ENCODE measurements at places on chromosomes 2 and 18.

- no peak for DNase-seq
- no peak overlapping the region for H3K4me3 ChIP-seq
- H3K27ac ChIP-seq = no peak overlapping the region
- H3K27me3 ChIP-seq = no peaks in the 10 kb centered on the region
These were observed 13.8 kb downstream of the FANCL start for GRCh38 chr2:58227171-58227917.

GRCh38 chr2:75063906-75064305 is 105.5 kb downstream of the POLE4 start:
- no peak overlapping the region for H3K27ac ChIP-seq
- H3K36me3 ChIP-seq = no peaks in the 10 kb centered on the region
- H3K27me3 ChIP-seq = no peaks in the 10 kb centered on the region

GRCh38 chr2:101614127-101614759 is 83.3 kb upstream of the MAP4K4 start:
- H3K4me1 ChIP-seq = peaks cover 13% of the 10 kb centered on the region
- no peak overlapping the region for H3K4me3 ChIP-seq
- H3K27ac ChIP-seq = no peak overlapping the region
- DNase-seq = no peak

- DNase-seq = no peak
- H3K27me3 ChIP-seq = no peaks in the 10 kb centered on the region
- H3K27ac ChIP-seq = no peak overlapping the region
- H3K4me3 ChIP-seq = no peak overlapping the region
- H3K36me3 ChIP-seq = no peaks in the 10 kb centered on the region
- H3K4me1 ChIP-seq = peaks cover 4% of the 10 kb centered on the region
These were observed 88.1 kb upstream of the SEC11C start for GRCh38 chr18:59051470-59052165.

- no peaks in the 10 kb centered on the region for H3K36me3 ChIP-seq
- no peak overlapping the region for H3K4me3 ChIP-seq
- H3K27ac ChIP-seq = no peak overlapping the region
- no peak for DNase-seq
These were observed 24.2 kb downstream of the PRPF40A start for GRCh38 chr2:152693033-152693432.

- H3K27ac ChIP-seq = no peak overlapping the region
- no peaks in the 10 kb centered on the region for H3K27me3 ChIP-seq
- DNase-seq = no peak
- no peaks in the 10 kb centered on the region for H3K4me1 ChIP-seq
- H3K36me3 ChIP-seq = no peaks in the 10 kb centered on the region
These were observed 553.9 kb downstream of the TNS1 start for GRCh38 chr2:217448860-217449259.

DNA sequence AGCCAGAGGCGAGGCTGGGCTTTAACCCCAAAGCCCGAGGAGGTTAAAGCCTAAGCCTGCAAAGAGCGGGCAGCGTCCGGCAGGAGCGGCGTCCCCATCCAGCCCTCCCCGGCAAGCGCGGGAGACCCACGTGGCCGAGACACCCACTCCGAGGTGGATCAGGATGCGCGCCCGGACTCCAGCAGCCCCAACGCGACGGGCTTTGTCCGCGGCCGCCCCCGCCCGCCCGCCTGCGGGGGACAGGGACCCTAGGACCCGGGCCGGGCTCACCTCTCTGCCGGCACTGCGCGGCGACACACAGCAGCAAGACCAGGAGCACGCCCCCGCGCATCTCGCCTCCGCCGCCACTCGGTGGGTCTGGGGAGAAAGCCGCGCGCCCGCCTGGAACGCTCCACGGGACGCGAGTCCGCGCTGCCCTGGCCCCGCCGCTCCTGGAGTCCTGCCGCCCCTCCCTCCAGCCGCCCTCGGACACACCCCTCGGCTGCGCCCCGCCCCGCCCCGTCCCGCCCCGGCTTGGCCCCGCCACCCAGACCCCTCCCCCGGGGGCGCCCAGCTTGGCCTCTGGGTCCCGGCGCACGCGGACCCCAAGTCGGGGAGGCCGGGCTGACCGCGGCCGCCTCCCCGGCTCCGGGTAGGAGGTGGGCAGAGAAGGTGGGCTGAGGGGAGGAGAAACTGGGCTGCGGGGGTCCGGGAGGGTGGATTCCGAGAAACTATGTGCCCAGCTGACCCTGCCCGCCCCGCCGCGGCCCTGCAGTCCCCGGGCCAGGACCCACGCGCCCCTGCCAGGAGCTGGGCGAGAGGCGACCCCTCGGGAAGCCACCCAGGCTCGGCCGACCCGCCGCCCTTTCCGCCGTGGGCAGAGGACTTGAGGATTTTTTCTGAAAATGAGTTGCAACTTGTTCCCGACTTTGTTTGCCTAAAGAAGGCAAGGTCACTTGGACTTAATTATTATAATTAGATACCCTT is at the start of gene LAMA1:
Gene LAMA1, minus strand, starts transcription at position 408 of the 966 bp plus-strand sequence. Its CDS starts 77 bp downstream, at position 331.
- H3K27ac ChIP-seq = no peak within 1 kb of the TSS
- peaks cover 8% of the 10 kb centered on the region for H3K4me1 ChIP-seq
- no peak for DNase-seq
- no peaks in the 10 kb centered on the region for H3K36me3 ChIP-seq
- H3K4me3 ChIP-seq = peak within 1 kb of the TSS; percentile 56
- peaks cover 77% of the 10 kb centered on the region for H3K27me3 ChIP-seq

- peaks cover 14% of the 10 kb centered on the region for H3K27me3 ChIP-seq
- no peak overlapping the region for H3K27ac ChIP-seq
- no peaks in the 10 kb centered on the region for H3K36me3 ChIP-seq
- DNase-seq = no peak
These were observed 35.4 kb downstream of the ARHGEF4 start for GRCh38 chr2:130871843-130872740.

DNA sequence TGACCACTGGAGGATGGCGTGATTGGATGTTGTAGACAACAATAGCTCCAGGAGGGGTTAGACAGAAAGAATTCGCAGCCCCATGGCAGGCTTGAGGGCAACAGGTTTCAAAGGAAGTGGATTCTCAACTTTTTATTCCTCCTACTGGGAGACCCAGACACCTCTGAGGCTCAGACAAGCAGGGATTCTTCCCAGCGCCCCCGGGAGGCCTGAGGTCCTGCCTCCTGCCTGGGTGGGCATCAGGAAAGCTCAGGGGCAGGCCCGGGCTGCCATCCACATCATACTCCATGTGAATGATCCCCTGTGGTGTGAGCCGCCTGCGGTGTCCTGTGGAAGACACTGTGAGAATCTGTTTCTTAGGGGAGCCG is 203.5 kb downstream of the CYP26B1 start:
- no peaks in the 10 kb centered on the region for H3K36me3 ChIP-seq
- peaks cover 3% of the 10 kb centered on the region for H3K27me3 ChIP-seq
- peaks cover 36% of the 10 kb centered on the region for H3K4me1 ChIP-seq
- DNase-seq = no peak
- no peak overlapping the region for H3K4me3 ChIP-seq
- no peak overlapping the region for H3K27ac ChIP-seq

- H3K27me3 ChIP-seq = no peaks in the 10 kb centered on the region
- DNase-seq = no peak
- H3K4me1 ChIP-seq = peaks cover 25% of the 10 kb centered on the region
- peaks cover 47% of the 10 kb centered on the region for H3K36me3 ChIP-seq
- H3K27ac ChIP-seq = no peak overlapping the region
- no peak overlapping the region for H3K4me3 ChIP-seq
These were observed 36.4 kb downstream of the WDSUB1 start for GRCh38 chr2:159249990-159250715.

DNA sequence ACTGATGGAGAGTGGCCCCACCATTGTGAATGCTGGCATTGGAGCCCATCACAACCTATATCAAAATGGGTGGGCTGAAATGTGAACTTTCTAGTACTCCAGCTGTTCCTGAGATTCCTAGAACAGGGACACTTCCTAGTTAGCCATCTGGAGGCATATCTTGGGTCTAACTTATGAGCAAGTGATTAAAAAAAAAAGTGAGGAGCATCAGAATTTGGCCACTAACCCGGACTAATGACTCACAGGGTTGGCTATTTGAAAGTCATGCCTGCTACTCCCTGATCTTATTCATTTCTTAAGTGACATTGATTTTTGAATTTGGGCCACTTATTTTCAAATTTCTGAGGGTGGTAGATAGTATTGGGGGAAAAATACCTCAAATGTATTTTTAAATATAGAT is 216.6 kb downstream of the HRH4 start:
- no peaks in the 10 kb centered on the region for H3K36me3 ChIP-seq
- no peaks in the 10 kb centered on the region for H3K27me3 ChIP-seq
- no peak overlapping the region for H3K4me3 ChIP-seq
- DNase-seq = no peak
- no peaks in the 10 kb centered on the region for H3K4me1 ChIP-seq
- no peak overlapping the region for H3K27ac ChIP-seq
